ENCODE measurements at places on chromosomes 13 and 19.
A peak's percentile ranks its signal among the peaks of the same experiment; 100 is the strongest.

DNA sequence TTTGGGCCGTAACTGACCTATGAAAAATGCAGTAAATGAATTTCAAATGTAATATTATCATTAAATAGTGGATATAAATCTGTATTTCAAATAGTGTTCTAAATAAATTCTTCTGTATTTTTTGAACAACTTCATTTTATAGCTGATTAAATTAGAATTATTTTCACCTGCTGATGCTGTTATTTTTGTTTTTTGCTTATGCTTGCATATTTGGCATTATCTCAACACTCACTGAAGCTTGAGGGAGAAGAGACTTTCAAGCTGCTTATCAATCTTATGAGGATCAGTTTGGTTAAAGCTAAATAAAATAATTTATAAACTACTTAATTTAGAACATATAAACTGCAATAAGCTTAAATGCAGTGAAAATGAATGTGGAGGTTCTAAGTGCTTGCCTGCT is 251.3 kb upstream of the PCDH9 start:
- DNase-seq, result no peak

DNA sequence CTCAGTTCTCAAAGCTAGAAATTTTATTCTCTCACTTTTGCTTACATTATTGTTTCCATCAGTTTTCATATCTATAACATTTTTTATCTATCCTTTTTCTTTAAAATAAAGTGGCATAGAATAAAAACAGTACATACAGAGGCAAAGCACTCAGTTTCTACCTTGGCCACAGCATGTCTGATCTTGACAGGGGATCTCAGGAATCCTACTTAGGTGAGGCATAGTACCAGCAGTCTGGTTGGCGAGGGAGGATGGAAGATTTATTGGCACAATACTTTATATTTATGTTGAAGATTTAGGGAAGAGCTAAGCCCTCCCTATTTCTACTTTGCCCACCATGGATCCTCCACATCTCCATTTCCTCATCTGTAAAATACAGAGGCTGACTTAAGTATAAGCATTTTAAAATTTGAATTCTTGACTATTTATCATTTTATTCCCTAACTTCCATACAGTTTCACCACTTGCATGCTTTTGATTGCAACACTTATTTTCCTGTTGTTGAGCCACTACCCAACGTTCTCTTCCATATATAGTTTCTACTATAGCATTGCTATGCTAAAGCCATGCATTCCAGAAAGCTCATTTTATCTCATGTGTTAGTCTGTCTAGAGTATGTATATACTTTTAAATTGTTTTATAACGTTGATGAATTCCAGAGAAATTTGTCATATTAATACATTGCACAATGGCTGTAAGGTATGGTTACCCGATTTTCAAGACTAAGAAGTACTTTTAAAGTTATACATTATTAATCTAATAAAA is 506.7 kb downstream of the KCTD12 start:
- DNase-seq, result no peak

GRCh38 chr13:23381866-23382265 is 51.6 kb downstream of the SACS start:
- DNase-seq, result no peak

DNA sequence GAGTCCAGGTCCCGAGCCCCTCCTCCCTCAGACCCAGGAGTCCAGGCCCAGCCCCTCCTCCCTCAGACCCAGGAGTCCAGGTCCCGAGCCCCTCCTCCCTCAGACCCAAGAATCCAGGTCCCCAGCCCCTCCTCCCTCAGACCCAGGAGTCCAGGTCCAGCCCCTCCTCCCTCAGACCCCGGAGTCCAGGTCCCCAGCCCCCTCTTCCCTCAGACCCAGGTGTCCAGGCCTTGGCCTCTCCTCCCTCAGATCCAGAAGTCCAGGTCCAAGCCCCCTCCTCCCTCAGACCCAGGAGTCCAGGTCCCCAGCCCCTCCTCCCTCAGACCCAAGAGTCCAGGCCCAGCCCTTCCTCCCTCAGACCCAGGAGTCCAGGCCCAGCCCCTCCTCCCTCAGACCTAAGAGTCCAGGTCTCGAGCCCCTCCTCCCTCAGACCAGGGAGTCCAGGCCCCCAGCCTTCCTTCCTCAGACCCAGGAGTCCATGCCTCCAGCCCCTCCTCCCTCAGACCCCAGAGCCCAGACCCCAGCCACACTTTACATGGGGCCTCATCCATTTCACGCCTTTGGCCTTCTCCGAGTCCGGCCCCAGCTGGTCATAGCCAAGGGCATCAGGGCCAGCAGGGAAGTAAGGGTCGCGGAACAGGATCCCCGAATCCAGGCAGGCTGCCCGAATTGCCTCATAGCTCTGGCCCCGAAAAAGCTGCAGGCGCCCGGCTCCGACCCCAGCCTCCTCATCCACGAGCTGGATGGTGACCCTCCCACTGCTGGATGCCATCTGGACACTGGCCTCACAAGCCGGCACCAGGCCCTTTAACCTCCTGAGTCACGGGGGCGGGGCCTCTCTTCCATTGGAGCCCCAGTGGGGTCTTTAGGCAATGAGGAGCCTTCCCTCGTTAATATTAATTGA is 628 bp downstream of the CAPN12 start:
- DNase-seq, result no peak

- DNase-seq, result no peak
Measured at GRCh38 chr13:110910013-110910890, 4.6 kb downstream of the ANKRD10 start.

- DNase-seq, result peak; percentile 70
Measured at GRCh38 chr13:70043685-70044084, 63.9 kb upstream of the ATXN8OS start.

GRCh38 chr19:17385878-17386611 is 8.0 kb downstream of the CCDC194 start:
- peak; percentile 32 for DNase-seq

GRCh38 chr13:113926951-113927660 is 46.8 kb downstream of the C13orf46 start:
- DNase-seq, result no peak

DNA sequence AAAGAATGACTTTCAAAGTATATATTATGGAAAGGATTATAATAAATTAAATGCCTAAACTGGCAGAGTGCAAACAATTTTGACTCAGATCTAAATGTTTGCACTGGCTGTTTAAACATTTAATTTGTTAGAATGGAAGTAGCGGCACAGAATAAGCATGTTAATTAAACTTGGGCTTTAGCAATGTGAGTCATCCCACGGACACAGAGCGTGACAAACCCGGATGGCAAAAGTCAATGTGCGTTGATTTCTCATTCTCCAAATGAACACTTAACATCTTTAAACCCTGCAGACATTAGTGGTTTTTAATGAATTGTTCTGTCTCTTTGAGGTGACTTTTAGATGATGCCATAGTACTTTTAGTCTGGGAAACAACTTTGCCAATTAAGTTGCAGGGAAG is 38.4 kb downstream of the PCDH8 start:
- no peak for DNase-seq

DNA sequence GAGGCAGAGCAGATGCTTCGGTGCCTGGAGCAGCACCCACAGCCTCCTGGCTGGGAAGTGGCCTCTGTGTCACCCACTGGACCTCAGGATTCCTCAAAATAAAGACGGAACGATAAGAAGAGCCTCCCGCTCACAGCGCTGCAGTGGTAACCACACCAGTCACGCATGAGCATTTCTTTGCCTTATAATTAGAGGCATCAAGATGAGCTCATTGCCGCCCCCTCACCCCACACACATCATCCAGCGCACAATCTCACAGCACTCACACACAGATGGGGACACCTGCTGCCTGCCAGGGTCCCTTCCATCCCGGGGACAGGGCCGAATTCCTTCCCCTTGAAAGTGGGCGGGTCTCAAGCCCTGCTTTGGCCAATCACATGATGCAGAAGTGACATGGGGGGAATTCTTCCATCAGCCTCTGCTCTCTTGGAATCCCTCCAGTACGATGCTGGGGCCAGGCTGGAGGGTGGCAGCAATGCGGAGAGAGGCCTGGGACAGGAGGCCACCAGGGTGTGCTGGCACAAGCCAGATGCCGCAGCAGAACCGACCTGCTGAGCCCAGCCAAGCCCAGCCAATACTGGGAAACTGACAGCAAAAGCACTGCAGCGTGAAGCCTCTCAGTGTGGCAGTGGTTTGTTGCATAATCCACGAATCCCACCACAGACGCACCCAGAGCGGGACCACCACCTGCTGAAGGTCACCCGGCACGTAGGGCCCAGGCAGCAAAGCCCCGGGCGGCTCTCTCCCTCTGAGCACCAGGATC is 16.0 kb downstream of the PIP5K1C start:
- DNase-seq, result peak; percentile 48

DNA sequence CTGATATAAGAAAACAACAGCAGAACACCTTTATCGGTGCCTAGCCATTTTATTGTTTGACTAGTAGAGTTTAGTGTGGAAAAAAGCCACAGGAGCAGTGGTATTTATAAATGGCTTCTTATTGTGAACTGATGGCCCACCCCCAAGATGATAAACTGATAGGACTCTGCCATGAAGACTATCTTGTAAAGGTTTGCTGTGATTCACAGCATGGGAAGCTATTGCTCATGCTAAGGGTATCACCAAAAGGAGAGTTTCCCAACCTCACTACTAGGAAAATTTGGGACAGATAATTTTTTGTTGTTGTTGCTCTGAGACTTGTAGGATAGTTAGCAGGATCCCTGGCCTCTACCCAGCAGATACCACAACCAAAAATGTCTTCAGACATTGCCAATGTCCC is 12.0 kb upstream of the SLC7A1 start:
- DNase-seq, result peak; percentile 69

- no peak for DNase-seq
Measured at GRCh38 chr19:10895920-10896319, 24.6 kb downstream of the CARM1 start.

DNA sequence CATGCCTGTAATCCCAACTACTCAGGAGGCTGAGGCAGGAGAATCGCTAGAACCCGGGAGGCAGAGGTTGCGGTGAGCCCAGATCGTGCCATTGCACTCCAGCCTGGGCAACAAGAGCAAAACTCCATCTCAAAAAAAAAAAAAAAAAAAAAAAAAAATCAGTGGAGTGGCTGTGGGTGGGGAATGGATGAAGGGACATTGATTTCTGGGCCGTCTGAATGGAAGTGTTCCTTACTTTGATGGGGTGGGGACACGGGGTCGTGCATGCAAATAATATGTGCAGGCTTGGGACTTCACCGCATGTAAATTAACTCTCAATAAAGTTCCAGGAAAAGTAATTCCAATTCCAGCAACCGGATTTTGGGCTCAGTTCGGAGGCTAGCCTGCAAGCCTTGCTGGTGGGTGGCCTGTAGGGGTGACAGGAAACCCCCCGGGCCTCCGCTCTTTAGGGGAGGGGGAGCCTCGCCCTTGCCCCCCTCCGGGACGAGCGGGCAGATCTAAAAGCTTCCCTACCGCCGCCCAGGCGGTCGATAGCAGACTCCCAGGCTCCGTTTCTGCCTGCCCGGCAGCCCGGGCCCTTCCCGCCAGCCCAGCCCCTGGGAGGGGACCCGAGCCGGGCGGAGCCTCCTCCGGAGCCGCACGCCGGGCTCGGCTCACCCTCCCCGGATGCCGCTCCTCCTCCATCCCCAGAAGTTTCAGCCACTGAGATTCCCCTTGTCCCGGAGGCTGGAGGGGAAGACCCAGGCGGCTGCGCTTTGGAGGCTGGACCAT is 48.0 kb upstream of the ADGRE5 start:
- DNase-seq, result peak; percentile 57

DNA sequence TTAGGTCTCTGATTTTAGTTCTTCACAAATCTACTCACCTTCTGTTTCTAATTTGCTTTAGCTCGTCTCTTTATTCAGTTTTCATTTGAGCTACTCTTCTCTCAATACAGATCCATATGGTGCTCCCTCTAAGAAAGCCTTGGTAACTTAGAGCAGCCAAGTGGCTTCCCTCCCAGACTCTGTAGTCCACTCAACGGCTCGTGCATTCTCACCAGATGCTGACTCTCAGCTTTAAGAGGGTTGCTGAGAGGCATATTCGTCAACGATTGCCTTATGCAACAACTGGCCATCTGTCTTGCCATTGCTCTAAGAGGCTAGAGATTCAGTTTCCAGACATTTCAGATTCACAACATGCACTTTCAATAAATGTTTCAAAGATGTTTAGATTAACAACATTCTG is 785.8 kb upstream of the SLC10A2 start:
- no peak for DNase-seq

- DNase-seq, result no peak
Measured at GRCh38 chr13:43277142-43277541, 253.8 kb downstream of the DNAJC15 start.

DNA sequence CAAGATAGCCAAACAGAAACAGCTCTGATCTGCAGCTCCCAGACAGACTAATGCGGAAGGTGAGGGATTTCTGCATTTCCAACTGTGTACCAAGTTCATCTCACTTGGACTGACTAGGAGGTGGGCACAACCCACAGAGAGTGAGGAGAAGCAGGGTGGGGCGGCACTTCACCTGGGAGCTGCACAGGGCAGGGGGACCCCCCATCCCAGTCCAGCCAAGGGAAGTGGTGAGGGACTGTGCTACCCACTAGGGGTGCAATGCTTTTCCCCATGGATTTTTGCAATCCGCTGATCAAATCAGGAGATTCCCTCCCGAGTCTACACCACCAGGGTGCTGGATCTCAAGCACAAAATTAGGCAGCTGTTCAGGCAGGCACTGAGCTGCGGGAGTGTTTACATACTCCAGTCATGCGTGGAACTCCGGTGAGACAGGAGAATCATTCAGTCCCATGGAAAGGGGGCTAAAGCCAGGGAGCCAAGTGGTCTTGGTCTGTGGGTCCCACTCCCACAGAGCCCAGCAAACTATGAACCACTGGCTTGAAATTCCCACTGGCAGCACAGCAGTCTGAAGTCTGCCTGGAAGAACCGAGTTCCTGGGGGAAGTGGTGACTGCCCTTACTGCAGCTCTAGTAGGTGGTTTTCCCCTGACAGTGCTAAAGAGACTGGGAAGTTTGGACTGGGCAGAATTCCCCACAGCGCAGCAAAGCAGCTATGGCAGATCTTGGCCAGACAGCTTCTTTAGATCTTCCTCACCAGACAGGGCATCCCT is 85.1 kb upstream of the UFM1 start:
- no peak for DNase-seq

GRCh38 chr13:77184455-77184854 is 142.4 kb downstream of the MYCBP2 start:
- DNase-seq, result no peak

- no peak for DNase-seq
Measured at GRCh38 chr19:8320564-8321066, 560 bp downstream of the NDUFA7 start.

GRCh38 chr13:112350300-112350699 is 25.9 kb upstream of the SPACA7 start:
- no peak for DNase-seq

- DNase-seq, result no peak
Measured at GRCh38 chr19:4012975-4013634, 5.6 kb downstream of the PIAS4 start.

- no peak for DNase-seq
Measured at GRCh38 chr19:3386447-3387234, 20.3 kb downstream of the NFIC start.

DNA sequence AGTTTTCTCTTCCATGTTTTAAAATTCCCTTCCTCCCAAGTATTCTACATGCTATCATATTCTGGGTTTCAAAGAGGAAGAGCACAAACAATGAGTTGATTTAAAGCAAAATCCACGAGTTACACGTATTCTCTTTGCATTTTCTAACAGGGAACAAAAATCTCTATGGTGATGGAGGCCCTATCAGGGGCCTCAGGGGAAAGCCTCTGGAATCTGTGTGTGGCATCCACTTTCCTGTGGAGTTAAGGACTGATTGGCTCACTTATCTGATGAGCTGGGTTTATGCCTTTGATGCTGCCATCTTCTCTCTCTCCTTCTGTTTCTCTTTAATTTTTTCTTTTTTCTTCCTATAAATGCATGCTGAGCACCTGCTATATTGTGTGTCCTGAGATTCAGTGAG is 14.8 kb downstream of the OLFM4 start:
- no peak for DNase-seq

All from trophoblast cell (in vitro differentiated cells and primary cell).